Fibroblast of skin of left quadriceps (primary cell): ENCODE measurements at places on chromosomes 3 and 15.

- DNase-seq, result no peak
These were observed 15.6 kb downstream of the SENP5 start for GRCh38 chr3:196883361-196883760.

- no peak for DNase-seq
These were observed 234.5 kb upstream of the ICE2 start for GRCh38 chr15:60713119-60714084.

DNA sequence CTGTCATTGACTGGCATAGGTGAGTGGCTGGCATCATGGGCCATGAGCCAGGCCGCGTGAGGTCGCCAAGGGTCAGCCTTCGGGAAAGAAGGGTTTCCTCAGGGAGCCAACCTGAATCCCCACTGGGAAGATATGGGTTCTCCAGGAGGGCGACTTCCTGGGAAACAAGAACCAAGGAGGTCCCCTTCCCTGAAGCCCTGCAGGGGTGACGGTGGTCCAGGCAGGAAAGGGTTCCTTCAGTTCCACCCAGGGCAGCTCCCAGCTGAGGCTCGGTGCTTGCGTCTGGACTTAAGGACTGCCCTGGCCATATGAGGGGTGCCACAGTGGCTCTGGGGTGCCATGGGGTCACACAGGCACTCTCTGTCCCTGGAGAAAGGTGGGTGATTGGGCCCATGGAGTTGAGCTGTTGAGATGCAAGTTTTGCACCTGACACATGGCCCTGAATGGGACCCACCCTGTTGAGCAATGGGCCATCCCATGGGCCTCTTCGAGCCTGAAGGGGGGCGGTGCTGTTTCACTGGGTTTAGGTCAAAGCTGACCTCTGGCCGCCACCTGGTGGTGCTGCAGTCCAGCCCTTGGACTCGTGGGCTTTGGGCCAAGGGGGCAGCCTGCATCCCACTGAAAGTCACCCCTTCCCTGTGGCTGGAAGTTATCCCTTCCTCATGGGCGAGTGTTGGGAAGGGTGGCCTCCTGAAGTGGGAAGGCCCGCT is 228.1 kb downstream of the SNRPN start:
- no peak for DNase-seq

GRCh38 chr3:116440196-116440595 is 5.1 kb downstream of the LSAMP start:
- peak; percentile 58 for DNase-seq

GRCh38 chr3:100047455-100048141 is 66.7 kb downstream of the FILIP1L start:
- peak; percentile 85 for DNase-seq

DNA sequence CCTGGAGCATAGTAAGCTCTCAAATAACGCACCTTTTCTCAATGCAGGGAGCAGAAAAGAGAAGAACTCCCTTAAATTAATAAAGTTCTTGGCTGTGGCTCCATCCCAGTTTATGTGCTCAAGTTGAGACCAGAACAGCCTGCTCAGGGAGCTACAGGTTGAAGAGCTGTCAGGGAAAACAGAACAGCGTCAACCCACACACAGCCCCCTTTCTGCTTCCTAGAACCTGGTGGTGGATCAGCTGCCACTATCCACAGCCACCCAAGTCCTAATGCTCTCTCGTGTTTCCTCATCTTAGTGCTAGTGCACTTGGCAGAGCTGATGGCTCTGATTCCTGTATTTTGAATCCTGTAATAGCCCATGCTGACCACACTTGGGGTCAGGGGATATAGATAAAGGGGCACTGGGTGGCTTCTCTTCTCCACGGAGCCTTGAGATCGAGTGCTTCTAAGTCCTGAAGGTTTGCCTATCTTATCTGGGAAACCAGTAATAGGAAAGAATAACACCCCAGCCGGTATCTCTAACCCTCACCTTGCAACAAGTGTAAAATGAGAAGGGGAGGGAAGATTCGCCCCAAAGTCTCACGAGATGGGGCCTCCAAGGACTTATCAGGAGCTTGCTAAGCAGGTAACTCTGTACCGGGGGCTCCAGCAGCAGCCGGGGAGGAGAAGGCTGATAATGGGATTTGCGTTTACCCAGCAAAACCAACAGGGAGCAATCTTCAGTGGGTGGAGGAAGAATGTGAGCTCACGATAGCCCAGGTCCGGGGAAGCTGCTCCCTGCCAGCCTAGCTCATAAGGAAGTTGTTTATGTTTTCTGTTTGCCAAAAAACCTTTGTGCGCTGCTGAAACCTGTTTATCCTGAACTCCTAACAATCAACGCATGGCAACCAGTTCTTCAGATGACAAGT is 136.2 kb upstream of the ICE2 start:
- DNase-seq, result no peak

DNA sequence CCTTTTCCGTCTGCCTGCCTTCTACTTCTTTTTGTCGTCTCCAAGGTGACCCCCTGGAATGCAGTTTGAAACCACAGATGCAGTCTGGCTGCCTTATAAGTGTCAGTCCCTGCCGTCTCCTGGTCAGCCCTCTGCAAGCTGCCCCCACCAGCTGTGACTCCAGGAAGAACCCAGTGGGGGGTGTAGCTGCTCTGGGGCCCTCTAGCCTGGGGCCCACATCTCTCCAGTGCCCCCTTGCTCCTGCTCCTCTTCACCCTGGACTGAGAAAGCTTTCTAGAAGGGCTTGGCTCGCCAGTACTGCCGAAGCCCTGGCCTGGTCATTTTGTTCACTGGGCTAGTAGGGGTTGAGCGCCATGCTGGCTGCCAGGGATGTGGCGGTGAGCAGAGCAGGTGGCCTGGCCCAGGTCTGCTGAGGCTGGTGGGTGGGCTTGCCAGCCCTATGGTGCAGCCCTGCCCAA is 21.3 kb downstream of the SYNM start:
- no peak for DNase-seq

DNA sequence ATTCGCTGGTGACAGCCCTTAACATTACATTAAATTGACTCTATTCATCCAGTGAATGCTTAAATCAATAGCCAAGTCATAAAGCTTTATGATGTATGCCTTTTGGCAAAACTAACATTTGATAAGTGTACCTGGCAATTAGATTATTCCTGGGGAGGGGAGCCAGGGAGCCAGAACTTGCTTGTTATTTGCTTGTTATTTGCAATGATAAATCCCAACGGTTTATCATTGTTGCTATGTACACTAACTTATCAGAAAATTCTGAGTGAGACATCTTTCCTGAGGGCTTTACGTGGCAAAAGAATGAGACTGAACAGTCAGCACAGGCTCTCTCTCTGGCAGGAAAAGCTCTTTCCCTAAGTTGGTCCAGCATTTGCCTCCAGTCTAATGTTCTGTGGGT is 35.8 kb upstream of the FBN1 start:
- DNase-seq, result no peak

GRCh38 chr15:75149867-75150709 is 51.6 kb upstream of the C15orf39 start:
- DNase-seq, result no peak

DNA sequence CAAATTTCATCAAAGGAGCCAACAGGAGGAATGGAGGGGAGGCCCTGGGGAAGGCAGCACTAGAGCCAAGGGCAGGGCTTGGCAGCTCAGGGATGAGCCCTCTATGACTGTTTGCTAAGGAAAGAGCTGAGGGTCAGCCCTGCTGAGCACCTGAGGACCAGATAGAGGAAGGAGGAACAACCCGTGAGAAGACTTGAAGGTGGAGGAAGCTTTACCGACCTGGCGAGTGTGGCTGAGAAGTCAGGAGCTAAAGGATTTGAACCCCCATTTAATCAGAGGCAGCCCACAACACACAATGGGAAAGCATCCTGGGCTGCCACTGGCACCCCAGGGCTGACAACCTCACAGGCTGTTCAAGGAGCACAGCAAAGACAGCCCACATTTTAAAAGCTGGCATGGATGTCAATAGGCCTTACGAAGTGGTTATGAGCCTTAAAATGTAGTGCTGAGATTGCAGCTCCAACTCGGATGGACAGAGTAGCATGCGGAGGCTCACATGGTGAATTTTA is 20.7 kb upstream of the LRRC2 start:
- no peak for DNase-seq

DNA sequence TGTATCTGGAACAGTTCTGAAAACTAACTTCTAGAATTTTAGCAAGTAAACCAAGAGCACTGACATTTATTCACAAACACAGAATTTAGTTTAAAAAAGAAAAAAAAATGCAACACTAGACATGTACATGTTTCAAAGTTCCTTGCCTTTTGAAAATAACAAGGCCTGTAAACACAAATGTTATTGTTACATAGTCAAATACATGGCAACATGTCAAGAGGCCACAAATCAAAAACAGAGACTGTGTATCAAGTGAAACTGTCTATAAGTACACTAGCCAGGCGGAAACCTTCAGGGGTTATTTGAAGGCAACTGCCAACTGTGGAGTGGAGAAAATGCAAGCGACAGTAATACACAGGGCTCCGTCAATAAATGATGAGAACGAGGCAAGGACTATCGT is 547.6 kb downstream of the FOXP1 start:
- no peak for DNase-seq

DNA sequence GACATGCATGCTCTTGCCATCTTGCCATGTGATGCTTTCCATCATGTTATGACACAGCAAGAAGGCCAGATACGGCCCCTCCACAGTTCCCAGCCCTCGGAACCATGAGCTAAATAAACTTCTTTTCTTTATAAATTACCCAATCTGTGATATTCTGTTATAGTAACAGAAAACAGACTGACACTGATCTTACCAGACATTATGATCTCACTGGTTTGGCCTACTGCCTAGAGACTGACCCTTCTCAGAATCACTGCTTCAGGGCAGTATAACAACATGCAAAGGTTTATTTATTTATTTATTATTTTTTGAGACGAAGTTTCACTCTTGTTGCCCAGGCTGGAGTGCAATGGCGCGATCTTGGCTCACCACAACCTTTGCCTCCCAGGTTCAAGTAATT is 14.0 kb downstream of the ZNF619 start:
- no peak for DNase-seq

DNA sequence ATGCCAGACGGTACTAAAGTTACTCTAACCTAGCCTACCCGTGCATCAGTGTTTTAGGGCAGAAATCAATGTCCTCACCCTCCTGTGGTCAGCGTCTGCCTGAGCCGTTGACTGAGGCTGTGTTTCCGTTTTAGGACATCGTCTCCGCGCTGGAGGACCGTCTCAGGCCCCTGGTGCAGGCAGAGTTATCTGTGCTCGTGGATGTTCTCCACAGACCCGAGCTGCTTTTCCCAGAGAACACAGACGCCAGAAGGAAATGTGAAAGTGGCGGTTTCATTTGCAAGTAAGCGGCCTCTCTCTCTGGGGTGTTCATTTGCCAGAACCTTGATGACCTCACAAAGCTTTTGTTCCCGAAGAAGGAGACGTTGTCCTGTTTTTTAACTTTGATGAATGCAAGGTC is 217.0 kb downstream of the ITPR1 start:
- DNase-seq, result no peak

GRCh38 chr3:98325055-98325454 is 28.6 kb upstream of the OR5K4 start:
- DNase-seq, result no peak

- DNase-seq, result no peak
These were observed 135.1 kb upstream of the UBP1 start for GRCh38 chr3:33575311-33575710.

GRCh38 chr3:153621953-153622352 is 459.9 kb downstream of the RAP2B start:
- DNase-seq, result no peak

GRCh38 chr3:21991061-21991460 is 240.1 kb upstream of the ZNF385D start:
- no peak for DNase-seq

DNA sequence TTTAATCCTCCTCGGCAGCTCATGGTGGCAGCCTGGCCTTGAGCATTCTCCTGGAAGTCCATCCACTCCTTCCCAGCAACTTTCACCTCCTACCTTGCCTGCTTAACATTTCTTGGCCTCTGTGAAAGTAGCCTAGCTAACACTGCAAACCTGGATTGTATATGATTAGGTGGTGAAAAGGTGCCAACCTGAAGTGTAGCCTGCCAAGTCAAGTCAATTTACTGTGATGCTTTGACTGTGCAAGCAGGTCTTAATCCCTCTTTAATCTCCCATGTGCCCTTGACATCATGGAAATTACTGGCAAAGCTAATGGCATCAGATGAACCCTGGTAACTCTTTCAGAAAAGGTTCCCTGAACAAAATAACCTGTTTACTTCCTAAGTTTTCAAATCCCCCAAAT is 169.7 kb upstream of the NR2F2 start:
- DNase-seq, result no peak

GRCh38 chr15:40593165-40593564 is 884 bp upstream of the KNL1 start:
- no peak for DNase-seq

DNA sequence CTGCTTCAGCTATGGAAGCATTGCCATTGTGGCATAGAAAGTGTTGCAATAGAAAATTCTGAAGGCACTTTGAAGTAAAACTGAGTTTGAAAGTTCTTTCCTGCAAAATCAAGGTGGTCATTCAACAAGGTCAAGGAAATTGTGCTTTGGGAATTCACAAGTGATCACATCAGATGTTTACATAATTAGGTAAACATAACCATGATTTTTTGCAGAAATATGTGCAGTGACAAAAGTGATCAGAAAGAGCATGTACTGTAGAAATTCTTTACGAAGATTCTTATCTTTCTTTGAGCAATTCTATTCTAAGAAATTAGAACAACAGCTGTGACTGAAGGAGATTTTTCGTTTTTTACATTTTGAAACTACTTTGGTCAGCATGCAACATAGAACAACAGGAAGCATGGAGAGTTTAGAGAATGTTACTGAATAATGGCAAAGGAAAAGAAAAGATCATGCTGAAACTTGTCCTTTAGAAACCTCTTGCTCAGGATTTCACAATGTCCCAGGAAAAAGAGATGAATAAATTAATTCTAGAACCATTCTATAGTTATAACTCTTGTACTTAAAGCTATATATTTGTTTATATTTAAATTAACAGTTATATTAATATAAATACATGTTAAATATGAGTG is 643.4 kb upstream of the ARPP21 start:
- no peak for DNase-seq

DNA sequence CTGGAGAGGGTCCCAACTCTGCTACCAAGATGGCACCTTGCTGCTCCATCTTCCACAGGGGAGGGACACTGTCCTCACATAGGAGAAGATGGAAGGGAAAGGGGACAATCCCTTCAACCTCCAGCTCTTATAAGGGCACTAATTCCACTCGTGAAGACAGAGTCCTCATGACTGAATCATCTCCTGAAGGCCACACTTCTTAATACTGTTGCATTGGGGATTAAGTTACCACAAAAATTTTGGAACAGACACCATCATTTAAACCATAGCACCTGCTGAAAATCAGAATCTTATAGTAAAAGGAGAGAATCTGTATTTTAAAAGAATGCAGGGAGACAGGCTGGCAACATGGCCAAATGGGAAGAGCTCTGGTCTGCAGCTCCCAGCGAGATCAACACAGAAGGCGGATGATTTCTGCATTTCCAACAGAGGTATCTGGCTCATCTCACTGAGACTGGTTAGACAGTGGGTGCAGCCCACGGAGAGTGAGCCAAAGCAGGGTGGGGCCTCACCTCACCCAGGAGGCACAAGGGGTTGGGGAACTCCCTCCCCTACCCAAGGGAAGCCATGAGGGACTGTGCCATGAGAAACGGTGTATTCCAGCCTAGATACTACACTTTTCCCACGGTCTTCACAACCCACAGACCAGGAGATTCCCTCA is 69.4 kb upstream of the LIPC start:
- DNase-seq, result no peak
